ENCODE measurements at places on chromosomes 2 and 18. TPM values are rescaled to one million over a fixed set of nuclear protein-coding genes. Genes with fewer than 3 reads are reported as not detected.

GRCh38 chr2:190846746-190847145 lies 33.9 kb upstream of the GLS start:
- no peak overlapping the region for H3K4me3 ChIP-seq
- DNase-seq, result no peak
- H3K36me3 ChIP-seq, result no peaks in the 10 kb centered on the region
- H3K27me3 ChIP-seq, result no peaks in the 10 kb centered on the region
- H3K4me1 ChIP-seq, result peaks cover 20% of the 10 kb centered on the region
- H3K27ac ChIP-seq, result no peak overlapping the region

GRCh38 chr2:1633936-1634587 lies 110.3 kb downstream of the PXDN start:
- DNase-seq, result no peak
- no peak overlapping the region for H3K4me3 ChIP-seq
- peaks cover 2% of the 10 kb centered on the region for H3K4me1 ChIP-seq
- H3K36me3 ChIP-seq, result peaks cover 62% of the 10 kb centered on the region
- no peaks in the 10 kb centered on the region for H3K27me3 ChIP-seq
- H3K27ac ChIP-seq, result no peak overlapping the region

- H3K27ac ChIP-seq, result no peak overlapping the region
- H3K4me3 ChIP-seq, result no peak overlapping the region
- no peak for DNase-seq
- H3K27me3 ChIP-seq, result no peaks in the 10 kb centered on the region
- H3K4me1 ChIP-seq, result peaks cover 6% of the 10 kb centered on the region
These were observed 143.6 kb downstream of the WDPCP start for GRCh38 chr2:63444565-63445288.

DNA sequence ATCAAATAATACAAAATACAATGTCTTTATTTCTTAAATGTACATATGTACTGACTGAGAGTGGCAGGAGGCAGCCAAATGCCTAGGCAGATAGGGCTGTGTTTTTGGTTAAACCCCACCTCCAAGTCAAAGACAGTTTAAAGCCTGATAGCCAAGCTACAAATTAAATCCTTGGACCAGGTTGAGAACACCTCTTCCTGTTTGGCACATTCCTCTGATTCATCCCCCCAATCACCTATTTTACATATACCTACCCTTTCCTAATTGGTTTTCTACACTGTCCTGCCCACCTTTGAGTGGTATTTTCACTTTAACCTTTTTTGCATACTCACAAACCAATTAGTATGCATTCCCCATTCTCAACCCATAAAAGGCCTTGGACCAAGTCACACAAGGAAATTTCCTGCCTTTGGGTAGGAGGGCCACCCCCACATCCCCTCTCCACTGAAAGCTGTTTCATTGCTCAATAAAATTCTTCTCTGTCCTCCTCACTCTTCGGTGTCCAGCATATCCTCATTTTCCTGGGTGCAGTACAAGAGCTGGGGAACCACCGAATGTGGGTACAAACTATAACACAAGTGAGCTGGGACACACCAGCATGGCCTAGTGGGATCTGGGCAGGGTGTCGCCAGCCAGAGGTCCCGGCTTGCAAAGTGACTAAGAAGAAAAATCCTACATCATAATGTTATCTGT lies 149.1 kb downstream of the UBE2E3 start:
- peaks cover 1% of the 10 kb centered on the region for H3K4me1 ChIP-seq
- H3K27ac ChIP-seq, result no peak overlapping the region
- H3K4me3 ChIP-seq, result no peak overlapping the region
- DNase-seq, result no peak
- no peaks in the 10 kb centered on the region for H3K27me3 ChIP-seq
- H3K36me3 ChIP-seq, result no peaks in the 10 kb centered on the region

DNA sequence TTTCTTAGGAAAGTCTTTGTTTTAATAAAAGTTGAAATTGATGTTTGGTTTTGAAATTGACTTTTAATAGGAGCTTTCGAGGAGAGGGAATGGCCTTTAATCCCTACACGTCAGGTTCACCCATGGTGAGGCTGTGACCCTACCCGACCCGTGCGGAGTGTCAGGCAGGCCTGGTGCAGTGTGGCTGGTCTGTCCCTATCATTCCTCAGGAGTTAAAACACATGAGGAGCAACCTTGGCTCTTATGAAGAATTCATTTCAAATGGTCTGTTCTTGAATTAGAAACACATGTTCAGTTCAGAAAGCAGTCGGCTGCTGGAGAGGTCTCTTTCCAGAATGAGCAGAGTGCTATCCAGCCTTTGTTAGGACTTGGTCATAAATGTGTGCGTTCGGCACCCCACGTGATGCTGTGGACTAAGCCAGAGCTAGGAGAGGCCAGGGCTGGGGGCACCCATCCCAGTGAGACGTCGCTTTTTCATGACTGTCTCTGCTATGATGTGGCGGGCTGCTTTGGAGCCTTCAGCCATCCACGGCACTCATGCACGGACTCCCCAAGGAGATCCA lies 54.7 kb downstream of the EMILIN2 start:
- H3K36me3 ChIP-seq, result no peaks in the 10 kb centered on the region
- peak overlapping the region; percentile 44 for H3K27ac ChIP-seq
- no peak for DNase-seq
- peaks cover 2% of the 10 kb centered on the region for H3K27me3 ChIP-seq
- H3K4me3 ChIP-seq, result no peak overlapping the region
- H3K4me1 ChIP-seq, result peaks cover 23% of the 10 kb centered on the region

GRCh38 chr2:124798551-124798950 lies 773.5 kb downstream of the CNTNAP5 start:
- no peak overlapping the region for H3K4me3 ChIP-seq
- DNase-seq, result no peak
- no peak overlapping the region for H3K27ac ChIP-seq
- H3K27me3 ChIP-seq, result no peaks in the 10 kb centered on the region
- H3K36me3 ChIP-seq, result no peaks in the 10 kb centered on the region

DNA sequence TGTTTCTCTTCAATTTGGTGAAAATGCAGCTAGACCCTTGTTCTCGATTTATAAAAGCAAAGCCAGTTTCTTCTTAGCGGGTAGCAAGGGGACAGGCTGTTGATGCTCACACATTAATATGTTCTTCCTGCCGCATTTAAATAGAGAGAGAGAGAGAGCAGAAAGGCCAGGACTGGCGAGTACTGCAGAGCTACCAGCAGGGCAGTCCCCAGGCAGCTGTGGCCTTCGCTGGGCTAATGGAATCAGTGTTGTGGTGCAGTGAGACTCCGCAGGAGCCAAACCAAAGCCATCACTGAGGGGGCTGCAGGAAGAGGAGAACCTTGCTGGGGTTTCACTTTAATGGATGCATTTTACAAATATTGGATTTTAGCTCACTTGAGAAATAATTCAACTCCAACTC lies 223.6 kb downstream of the ACTR3 start:
- no peak overlapping the region for H3K27ac ChIP-seq
- H3K4me1 ChIP-seq, result no peaks in the 10 kb centered on the region
- no peak for DNase-seq

DNA sequence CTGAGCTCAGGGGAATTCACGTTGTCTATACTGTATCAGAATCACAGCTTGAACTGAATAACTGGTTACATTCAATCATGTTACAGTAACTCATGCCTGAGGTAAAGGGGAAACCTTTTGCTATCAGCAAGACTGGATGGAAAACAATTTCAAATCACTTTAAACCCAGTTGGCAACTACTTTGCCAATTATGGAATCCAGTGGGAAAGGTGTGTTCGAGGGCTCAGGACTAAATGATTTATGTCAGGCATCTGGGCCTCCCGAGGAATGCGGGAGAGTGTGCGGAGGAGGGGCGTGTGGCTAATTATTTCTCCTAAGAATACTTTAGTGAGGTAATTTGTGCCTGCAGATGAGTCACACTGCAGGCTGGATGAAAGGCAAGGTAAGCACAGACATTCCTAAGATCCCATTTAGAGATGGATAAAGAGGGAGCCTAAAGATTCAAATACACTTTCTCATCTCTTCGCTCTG lies 100.1 kb downstream of the HRH4 start:
- DNase-seq, result peak; percentile 56
- H3K36me3 ChIP-seq, result no peaks in the 10 kb centered on the region
- no peaks in the 10 kb centered on the region for H3K27me3 ChIP-seq

DNAJC5G gene
- 0.18 TPM for total RNA-seq

CYTIP gene
- total RNA-seq, result not detected
